Stimulated activated CD8-positive, alpha-beta memory T cell treated with anti-CD3 and anti-CD28 coated beads, Interleukin-2, amount 100 ng/mL, for 48 hours (primary cell): ENCODE measurements at places on chromosomes 12 and 14.
A peak's percentile ranks its signal among the peaks of the same experiment; 100 is the strongest.

DNA sequence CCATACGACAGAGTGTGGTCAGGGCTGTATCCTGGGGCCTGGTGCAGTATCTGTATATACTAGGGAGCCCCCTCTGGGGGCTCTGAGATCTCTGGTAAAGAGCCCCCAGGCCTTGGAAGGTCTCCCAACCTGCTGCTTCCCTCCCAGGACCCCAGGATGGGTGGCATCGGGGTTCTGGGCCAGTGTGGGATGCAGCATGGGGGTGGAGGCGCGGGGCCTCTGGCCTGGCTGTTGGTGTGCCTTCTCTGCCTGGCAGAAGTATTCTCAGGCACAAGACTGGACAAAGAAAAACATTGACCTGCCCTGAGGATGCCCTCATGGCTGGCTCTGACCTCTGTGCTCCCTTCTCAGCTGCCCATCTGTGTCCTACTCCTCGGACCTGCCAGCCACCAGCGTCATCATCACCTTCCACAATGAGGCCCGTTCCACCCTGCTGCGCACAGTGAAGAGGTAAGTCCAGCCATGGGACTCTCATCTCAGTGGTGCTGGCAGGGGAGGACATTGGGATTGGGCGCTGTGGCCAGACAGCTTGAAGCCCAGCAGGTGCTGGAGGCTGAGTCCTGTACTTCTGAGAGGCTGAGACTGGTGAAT, 64.5 kb downstream of the GALNT16 start:
- no peak for DNase-seq

GRCh38 chr14:58782011-58782410, 144.2 kb downstream of the DACT1 start:
- DNase-seq, result no peak

GRCh38 chr12:53184828-53185227, 4.1 kb upstream of the CSAD start:
- DNase-seq, result no peak

DNA sequence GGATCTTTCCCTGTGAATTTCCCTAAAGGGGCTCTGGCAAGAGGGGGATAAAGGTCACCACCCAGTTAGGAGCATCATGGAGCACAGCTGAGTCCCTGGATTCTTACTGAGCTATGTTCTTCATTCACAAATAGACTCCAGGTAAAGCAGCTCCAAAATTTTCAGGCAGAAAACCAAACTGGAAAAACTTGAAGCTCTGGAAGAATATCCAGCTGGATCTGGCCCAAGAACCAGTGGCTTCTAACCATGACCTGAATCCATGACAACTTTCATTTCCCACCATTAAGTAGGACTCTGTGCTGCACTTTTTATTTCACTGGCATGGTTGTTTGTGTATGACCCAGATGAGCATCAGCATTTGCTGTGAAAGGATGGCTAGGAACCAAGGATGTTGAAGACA, 180.4 kb upstream of the FKBP4 start:
- no peak for DNase-seq

DNA sequence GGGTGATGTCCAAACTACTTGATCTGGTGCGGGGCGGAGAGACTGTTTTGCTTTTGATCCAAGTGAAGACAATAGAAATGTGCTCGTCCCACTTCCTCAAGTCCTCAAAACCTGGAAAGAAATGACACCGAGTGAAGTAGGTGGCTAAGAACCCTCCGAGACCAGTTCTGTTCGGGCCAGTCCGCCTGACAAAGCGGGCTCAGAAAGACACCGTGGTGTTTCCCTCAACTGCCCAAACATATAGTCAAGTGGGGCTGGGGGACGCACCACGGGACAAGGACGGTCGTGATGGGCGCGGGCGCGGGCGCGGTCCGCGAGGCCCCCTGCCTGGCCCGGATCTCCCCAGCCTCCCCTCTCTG, 1.6 kb downstream of the PHLDA1 start:
- DNase-seq, result peak; percentile 28

- DNase-seq, result no peak
These were observed 108.4 kb downstream of the SINHCAF start for GRCh38 chr12:31217356-31218130.

- no peak for DNase-seq
These were observed 206.4 kb downstream of the CRADD start for GRCh38 chr12:93883436-93884154.

DNA sequence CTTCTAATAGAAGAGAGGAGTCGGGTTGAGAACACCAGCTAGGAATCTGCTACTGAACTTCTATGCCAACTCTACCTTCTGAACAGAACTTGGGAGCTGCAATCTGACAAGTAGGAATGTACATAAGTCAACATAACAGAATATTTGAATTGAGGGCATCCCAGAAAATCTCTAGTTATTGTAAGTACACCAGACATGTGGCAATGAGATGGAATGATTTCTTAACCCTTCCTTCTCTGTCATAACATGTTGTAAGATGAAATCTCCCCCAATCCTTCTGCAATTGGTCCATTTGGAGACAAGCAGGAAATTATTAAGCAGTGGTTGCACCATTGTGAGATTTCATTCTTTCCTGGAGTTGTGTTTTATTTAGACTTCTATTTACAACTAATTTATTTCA, 68.7 kb upstream of the TMPO start:
- DNase-seq, result no peak

- no peak for DNase-seq
These were observed 30.3 kb downstream of the PITPNM2 start for GRCh38 chr12:123120452-123121166.

DNA sequence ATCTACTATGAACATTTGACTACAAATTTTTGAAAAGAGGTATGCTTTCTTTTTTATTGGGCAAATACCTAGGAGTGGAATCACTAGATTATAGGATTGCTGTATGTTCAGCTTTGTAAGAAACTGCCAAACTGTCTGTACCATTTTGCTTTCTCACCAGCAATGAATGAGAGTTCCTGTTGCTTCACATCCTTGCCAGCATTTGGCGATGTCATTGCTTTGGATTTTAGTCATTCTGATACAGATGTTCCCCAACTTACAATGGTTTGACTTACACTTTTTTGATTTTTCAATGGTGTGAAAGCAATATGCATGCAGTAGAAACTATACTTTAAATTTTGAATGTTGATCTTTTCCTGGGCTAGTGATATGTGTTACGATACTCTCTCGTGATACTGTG, 328.7 kb downstream of the RAD51B start:
- no peak for DNase-seq

GRCh38 chr14:20855652-20856291, 35.4 kb upstream of the RNASE3 start:
- DNase-seq, result no peak

GRCh38 chr12:65935906-65936901, 111.9 kb downstream of the HMGA2 start:
- no peak for DNase-seq

DNA sequence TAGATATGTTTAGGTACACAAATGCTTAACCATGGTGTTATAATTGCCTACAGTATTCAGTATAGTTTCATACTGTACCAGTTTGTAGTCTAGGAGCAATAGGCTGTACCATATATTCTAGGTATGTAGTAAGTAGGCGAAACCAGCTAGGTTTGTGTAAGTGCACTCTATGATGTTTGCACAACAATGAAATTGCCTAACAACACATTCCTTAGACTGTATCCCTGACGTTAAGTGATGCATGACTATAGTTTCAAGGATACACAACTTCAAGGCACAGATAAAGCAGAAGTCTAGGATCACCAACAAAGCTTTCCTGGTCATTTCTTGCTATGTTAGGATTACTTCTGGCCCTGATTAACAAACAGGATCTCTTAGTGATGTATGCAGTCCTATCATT, 135.1 kb downstream of the SLC38A1 start:
- DNase-seq, result no peak

DNA sequence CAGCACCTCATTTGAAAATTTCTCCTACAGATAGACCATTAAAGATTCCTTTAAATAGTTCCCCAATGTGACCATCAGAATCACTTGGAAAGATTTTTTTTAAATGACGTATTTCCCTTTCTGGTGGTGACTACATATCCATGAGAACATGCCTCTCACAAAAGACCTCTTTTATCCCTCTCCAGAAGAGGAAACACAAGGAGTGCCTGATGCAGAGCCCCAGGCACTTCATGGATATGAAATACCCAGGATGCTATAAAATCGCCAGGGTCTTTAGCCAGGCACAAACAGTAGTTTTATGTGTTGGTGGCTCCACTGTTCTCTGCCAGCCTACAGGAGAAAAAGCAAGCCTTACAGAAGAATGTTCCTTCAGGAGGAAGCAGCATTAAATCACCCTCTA, 97.1 kb downstream of the ETNK1 start:
- no peak for DNase-seq

GRCh38 chr12:34108405-34108803, 86.1 kb downstream of the ALG10 start:
- DNase-seq, result no peak

GRCh38 chr12:47350062-47350408, 270.3 kb upstream of the AMIGO2 start:
- DNase-seq, result no peak

DNA sequence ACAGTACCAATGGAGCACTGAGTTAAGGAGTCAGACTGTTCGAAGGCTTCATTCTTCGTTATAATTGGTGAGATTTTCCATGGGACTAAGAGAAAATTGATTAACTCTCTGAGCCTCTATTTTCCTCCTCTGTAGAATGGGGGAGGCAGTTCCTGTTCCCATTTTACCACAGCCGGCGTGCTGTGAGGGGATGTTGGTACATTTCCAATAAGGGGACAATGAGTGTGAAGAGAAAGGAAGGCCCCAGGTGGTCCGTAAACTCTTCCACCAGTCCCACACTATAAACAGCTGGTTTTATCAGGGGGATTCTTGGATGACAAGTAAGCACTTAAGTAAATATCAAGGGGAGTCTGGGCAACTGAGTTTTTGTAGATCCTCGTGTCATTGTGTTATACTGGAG, 109.9 kb downstream of the DAD1 start:
- no peak for DNase-seq

DNA sequence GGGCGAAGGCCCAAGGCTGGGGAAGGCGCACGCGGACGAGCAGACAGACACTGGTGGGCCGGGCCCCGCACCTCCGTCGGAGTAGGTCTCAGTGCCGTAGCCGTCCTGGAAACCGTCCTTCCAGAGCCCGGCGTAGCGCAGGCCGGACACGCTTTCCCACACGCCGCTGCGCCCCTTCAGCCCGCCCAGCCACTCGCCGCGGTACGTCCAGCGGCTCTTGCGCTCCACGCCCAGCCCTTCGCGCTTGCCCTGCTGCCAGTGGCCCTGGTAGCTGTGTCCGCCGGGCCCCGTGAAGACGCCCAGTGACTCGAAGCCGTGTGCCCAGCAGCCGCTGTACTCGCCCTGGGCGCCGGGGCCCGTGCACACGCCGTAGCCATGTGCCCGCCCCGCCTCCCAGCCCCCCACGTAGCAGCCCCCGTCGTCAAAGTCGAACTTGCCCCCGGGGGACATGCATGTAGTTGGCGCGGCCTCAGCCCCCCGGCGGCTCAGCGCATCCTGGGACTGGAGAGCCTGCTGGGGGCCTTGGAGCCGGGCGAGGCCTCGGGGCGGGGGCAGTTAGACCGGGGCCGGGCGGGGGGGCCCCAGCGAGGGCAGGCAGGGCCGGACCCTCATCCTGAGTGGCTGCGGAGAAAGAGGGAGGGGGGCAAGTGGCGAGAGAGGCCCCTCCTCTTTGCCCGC, 1.4 kb downstream of the JPH4 start:
- no peak for DNase-seq

- no peak for DNase-seq
These were observed 18.1 kb downstream of the SSH1 start for GRCh38 chr12:108839018-108839889.

- no peak for DNase-seq
These were observed 52.2 kb upstream of the ANP32D start for GRCh38 chr12:48420039-48420775.

DNA sequence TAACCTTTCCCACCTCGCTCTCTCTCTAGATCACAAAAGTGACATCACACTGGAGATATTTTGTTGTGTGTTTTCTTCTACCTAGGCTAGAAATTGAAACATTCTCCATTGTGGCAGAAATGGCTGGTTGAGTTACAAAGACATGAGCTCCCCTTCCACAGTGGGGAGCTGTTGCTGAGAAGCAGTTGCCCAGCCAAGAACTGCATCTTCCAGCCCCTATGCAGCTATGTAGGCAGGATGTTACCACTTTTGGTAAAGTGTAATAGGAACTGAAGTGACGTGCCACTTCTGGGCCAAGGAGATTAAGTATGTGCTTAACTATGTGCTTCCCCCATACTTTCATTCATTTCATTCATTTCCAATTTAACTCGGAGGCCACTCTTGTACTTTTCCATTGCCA, 138.7 kb upstream of the E2F7 start:
- DNase-seq, result no peak

- no peak for DNase-seq
These were observed 22.8 kb downstream of the DDX24 start for GRCh38 chr14:94058128-94058673.

- no peak for DNase-seq
These were observed 110.4 kb downstream of the ZFP36L1 start for GRCh38 chr14:68682166-68683103.

GRCh38 chr14:74563233-74563585, 48.8 kb downstream of the LTBP2 start:
- DNase-seq, result no peak

DNA sequence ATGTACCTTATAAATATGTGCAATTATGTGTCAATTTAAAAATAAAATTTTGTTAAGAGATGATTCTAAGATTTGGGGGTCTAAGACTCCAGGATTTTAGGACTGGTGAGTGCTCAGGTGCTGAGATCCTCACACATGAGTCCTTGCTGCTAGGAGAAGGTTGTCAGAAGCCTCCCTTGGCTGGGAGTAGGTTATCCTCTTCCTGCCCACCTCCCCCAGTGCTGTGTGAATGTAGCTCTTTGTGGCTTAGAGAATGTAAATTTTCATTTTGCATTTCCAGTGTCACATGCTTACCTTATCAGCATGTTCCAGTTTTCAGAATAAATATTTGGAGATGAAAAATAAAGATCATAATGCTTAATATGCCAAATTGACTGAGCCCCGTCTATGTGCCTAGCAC, 114.2 kb upstream of the MDM1 start:
- no peak for DNase-seq

DNA sequence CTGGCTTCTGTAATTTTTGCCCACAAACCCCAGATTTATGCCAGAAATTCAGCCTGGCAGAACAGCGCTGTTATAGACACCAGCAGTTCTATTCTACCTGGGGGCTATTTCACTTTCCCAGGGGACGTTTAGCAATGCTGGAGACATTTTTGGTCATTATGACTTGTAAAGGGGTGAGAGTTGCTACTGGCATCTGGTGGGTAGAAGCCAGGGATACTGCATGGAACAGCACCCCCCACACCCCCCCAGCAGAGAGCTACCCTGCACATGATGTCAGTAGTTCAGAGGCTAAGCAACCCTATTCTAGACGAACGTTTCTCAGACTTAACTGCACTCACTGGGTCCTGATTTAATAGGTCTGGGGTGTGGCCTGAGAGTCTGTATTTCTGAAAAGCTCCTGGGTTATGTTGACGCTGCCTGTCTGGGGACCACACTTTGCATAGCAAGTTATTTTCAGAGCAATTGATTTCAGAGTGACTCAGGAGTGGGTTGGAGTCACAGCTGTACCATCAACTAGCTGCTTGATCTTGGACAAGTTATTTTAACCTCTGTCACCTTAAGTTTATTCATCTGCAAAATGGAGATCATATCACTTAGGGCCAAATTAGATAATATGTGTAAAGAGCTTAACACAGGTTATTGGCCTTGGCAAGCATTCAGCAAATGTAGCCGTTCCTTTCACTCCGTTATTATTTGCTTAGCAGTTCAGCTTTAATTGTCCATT, 48.5 kb downstream of the CHST11 start:
- DNase-seq, result no peak
